ENCODE measurements at places on chromosomes 11 and 22.
A peak's percentile ranks its signal among the peaks of the same experiment; 100 is the strongest.

DNA sequence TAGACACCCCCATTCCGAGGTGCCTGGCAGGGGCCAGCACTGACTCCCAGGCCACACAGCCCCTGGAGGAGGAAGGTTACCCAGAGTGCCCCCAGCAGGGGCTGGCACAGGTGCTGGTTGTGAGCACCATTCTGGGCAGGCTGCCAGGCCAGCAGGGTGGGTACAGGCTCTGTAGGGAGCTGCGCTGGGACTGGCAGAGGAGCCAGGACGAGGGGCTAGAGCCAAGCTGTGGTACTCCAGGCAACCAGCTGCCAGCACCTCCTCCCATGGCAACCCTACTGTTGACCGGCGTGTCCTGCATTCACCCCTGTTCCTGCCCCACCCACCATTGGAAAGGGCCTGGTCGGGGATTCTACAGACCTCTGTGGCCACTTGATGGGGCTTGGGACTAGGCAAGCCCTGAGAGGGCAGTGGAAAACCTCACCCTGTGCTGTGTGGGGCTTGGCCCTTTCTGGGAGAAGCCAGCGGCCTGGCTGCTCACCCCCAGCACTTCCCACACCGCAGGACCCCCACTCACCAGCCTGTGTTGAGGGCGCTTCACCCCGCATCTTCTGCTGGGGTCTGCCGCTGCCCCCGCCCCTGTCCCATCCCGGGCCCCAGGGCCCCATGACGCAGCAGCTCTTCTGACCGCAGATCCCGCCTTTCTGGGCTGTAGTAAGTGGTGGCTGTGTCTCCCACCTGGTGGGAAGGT, 1.9 kb downstream of the CLDN5 start:
- no peak for DNase-seq

DNA sequence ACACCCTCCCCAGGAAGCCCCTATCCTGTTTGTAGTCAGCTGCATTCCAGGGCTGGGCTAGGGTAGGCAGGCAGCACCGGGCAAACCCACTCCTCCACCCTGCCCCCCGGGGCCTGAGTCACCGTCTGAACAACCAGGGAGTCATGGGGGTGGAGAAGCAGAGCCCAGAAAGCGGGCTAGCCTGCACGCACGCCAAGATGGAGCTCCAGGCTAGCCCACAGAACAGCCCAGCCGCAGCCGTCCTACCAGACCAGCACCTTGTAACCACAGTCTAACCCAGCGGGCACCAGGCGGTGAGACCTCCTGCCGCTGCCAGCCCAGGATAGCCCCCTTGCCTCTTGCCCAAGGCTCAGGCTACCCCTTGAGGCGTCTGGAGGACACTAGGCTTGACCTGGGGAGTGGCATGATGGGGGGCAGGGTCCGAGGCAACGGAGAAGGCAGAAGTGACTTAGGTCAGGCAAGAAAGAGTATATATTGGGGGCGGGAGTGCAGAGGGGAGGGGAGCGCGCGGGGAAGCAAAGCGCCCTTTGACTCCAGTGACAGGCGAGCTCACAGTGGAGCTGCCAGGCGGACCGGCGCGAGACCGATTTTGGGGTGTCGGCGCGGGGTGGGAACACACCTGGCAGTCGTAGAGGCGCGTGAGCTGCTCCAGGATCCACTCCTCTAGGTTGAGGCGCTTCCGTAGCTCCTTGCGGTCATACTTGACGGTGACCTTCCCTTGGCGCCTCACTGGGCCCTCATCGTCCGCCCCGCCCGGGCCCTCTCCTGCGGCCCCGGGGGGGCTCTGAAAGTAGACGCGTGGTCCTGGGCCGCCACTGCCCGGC, 734 bp downstream of the PPP1R14B start:
- peak; percentile 57 for DNase-seq

DNA sequence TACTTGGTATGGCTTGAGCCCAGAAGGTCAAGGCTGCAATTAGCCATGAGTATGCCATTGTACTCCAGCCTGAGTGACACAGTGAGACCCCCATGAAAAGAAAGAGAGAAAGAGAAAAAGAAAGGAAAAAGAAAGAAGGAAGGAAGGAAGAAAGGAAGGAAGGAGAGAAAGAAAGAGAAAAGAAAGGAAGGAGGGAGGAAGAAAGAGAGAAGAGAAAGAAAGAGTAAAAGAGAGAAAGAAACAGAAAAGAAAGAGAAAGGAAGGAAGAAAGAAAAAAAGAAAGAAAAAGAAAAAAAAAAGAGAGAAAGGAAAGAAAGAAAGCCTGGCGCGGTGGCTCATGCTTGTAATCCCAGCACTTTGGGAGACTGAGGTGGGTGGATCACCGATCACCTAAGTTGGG, 77.5 kb downstream of the CSTPP1 start:
- no peak for DNase-seq

DNA sequence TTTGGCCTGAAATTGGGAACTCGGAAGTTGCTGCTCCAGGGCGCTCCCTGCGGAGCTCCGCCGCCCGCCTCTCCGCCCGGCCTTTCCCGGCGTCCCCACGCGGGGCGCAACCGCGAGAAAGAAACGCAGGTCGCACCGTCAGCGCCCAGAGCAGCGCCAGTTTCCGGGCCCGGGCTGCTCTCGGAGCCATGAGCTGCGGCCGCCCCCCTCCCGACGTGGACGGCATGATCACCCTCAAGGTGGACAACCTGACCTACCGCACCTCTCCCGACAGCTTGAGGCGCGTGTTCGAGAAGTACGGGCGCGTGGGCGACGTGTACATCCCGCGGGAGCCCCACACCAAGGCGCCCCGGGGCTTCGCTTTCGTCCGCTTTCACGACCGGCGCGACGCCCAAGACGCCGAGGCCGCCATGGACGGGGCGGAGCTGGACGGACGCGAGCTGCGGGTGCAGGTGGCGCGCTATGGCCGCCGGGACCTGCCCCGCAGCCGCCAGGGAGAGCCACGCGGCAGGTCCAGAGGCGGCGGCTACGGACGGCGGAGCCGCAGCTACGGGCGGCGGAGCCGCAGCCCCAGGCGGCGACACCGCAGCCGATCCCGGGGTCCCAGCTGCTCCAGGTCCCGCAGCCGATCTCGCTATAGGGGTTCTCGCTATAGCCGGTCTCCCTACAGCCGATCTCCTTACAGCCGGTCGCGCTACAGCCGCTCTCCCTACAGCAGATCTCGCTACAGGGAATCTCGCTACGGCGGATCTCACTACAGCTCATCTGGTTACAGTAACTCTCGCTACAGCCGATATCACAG, 521 bp downstream of the SRSF8 start:
- DNase-seq: peak; percentile 75

DNA sequence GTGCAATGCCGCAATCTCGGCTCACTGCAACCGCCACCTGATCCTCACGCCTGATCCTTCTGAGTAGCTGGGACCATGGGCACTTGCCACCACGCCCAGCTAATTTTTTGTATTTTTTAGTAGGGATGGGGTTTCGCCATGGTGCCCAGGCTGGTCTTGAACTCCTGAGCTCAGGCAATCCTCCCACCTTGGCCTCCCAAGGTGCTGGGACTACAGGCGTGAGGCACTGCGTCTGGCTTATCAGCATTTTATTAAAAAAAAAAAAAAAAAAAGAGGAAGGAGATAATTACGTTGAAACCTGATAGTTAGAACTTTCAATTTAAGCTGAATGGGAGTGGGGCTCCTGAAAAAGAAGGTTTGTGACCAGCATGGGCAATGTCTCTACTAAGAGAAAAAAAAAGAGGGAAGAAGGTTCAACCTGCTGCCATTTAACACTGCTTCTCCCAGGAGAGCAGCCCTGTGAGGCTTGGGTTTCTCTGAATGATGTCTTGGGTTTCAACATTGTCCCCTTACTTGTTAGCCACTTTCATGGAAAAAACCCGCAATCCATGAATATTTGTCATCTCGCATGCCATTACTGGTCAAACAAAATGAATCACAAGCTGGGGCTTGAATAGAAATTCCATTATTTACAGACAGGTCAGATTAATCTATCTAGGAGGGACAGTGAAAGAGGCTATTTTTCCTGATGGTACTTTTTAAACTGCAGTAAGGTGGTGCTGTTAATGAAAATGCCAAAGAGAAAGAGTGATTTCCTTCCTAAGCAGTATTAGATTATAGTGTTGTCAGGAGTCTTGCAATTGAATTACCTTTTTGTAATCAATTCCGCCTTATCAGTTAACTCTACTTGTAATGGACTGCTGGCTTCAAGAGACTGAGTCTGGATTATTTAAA, 72.5 kb downstream of the PACS1 start:
- DNase-seq: no peak

- no peak for DNase-seq
Measured at GRCh38 chr11:85167038-85167437, 460.1 kb downstream of the DLG2 start.

DNA sequence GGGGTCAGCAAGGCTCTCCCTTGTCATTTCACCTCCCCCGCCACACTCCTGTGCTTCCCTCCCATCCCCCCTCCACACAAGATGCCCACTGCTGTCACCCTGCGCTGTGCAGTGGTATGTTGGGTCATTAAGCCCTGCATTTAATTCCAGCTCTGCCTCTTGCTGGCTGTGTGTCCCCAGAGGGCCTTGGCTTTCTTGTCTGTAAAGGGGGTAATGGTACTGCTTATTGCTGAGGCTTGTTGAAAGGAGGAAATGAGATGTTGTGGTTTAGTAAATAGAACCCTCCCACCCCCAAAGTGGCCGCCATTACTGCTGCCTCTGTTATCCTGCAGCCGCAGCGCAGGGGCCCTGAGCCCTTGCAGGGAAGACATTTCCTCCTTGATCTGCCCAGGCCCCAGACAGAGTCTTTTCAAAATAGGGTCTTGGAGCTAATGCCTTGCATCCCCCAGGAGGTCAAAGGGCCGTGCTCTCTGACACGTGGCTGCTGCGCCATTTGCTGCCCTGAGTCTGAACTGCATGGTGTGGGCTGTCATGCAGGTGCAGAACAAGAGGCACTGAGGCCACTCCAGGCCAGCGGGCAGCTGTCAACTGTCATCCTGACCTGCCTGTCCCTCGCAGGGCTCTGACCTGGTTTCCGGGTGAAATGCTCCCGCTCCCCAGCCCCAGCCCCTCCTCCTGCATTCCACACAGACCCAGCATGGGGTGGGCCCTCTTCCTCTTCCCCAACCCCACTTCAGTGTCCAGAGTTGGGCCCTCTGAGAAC, 18.7 kb downstream of the PVALB start:
- no peak for DNase-seq

DNA sequence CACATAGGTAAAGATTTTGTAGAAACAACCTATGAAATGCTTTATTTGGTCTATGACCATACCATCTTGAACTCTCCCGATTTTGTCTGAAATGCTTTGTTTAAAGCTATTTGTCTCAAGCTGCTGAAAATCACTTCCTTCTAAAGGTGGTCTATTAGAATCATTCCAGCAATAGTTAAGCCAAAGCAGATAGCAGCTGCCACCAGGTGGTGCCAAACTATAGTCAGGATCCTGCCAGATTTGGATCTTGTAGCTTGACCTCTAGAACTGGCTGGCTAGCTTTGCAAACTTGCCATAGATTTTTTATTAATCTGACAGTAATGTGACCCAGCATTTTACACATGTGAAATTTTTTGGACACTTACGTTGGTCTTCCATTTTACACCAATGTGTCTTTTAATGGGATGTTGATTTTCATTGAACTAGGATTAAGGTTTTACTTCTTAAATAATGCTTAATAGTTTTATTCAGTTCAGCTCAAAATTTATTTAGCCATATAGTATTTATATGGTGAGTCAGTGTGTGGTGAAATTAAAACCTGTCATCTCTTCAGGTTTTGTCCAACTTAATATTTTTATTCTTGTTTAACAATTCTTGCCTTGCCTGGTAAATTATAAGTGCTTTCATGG, 19.7 kb downstream of the CTR9 start:
- DNase-seq: peak; percentile 24

- DNase-seq: no peak
Measured at GRCh38 chr22:18056161-18056666, 21.6 kb upstream of the PEX26 start.

DNA sequence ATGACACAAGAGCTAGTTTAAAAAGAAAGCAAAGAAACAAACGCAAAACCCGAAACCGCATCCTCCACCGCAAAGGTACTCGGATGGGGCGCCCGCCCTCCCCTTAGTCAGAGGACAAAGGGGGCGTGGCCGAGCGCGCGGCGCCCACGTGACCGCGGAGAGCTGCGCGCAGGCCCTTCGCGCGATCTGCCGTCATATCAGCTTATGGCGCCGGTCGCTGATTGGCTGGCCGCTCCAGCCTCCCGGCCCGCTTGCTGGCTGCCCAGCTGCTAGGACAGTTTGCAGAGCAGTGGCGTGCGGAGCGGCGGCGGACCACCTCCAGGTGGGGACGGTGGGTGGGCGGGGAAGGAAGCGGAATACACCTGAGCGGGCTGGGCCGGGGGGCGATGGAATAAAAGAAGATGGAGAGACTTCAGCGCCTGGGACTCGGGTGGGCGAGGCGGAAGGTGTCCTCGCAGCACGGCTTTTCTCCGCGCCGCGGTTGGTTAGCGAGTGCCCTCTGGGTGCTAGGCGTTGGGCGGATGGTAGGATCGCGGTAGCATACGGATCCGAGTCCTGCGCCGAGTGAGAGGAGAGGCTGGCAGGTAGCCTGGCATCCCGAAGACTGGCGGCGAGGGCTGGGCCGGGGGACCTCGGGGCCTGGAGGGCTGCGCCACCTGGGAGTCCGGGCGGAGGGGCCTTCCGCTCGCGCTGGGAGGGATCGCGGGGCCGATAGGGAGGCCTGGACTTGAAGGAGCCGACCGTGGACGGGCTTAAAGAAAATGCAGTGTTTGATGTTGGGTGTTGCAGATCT, at the start of gene SC5D:
SC5D (plus strand) TSS at position 277 of the 793 bp plus-strand sequence. CDS start 10,605 bp downstream, outside the sequence.
- peak; percentile 95 for DNase-seq

DNA sequence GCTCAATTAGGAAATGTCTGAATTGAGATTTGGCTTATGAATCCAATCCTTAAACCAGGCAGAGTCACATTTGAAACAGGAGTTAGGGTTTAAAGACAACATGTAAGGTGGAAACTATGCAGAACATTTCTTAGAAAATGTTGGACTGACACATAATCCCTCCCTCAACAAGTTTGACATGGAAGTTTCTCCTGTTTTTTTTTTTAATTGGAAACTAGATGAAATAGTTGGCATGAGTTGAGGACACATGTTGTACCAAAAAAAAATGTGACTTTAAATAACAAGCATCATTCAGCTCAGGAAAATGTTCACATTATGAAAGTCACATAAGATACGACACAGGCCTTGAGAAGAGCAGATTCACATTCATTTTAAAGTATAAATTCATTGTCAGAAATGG, 154.9 kb upstream of the DDI1 start:
- no peak for DNase-seq

DNA sequence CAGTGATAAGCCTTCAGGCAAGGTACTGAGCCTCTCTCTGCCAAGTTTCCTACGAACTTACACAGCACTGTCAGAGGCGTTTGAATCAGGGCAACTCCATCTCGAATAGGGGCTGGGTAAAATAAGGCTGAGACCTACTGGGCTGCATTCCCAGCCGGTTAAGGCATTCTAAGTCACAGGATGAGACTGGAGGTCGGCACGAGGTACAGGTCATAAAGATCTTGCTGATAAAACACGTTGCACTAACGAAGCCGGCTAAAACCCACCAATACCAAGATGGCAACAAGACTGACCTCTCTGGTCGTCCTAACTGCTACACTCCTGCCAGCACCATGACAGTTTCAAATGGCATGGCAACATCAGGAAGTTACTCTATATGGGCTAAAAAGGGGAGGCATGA, 20.4 kb upstream of the POGLUT3 start:
- DNase-seq: no peak
